ENCODE measurements at places on chromosomes 4 and X. TPM values are rescaled to one million over a fixed set of nuclear protein-coding genes. Genes with fewer than 3 reads are reported as not detected.

GRCh38 chrX:102720237-102721168 lies at the start of gene GPRASP3:
Gene GPRASP3 (plus strand): TSS chrX:102720743. CDS start chrX:102748996, 28,253 bp downstream.
- DNase-seq = no peak

DNA sequence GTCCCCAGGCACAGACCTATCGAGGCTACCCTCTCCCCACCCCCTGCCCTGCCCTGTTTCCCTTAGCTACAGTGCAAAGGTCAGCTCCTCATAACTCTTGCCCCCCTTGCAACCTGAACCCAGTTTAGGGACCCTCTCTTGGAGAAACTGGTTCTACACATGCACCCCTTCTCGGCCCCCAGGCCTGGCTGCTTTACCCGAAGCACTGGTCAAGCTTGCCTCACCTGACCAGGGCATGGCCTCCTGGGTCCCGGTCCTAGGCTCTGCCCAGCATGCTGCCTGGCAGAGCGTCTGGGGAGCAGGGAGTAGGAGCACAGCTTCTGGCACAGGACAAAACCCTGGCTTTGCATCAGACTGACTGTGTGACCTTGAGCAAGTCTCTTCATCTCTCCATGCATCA lies 28.0 kb downstream of the ZNF185 start:
- DNase-seq = no peak

GRCh38 chr4:5734853-5735252 lies 23.9 kb downstream of the EVC start:
- DNase-seq = no peak

DNA sequence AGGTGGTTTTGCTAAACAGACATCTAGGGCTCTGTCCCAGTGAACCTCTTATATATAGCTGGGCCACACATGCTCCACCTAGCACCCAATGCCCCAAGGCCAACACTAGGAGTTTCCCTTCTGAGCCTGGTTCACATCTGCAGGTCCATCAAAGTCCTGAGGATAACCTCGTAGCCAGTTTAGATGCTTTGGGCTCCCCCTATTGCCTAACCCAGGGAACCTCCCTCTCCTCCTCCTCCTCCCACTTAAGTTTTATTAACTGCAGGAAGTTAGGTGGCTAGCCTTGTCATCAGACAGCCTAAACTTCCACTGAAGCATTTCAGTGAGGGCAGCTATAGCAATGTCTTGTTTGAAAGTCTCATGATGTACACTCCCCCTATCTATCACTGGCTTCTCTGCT lies 88.0 kb downstream of the GUCY2F start:
- peak; percentile 31 for DNase-seq

GRCh38 chr4:133154725-133155124 lies 5.6 kb downstream of the PCDH10 start:
- peak; percentile 15 for DNase-seq

DNA sequence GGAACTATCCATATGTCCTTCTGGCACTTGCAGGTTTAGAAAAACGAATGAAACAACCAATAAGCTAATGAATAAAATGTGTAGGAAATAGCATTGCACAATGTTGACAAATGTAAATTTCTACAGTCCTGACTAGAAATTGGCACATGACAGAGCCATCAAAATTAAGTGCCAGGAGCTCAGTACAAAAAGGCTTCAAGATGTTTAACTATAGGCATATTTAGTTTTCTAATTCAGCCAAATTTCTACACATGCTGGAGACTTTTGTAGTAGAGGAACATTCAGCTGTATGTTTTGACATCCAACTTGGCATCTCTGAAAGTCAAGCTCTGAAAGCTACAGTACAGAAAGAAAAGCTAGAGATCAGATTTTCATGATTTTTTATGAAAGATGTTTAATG lies 1999.4 kb upstream of the AGA start:
- DNase-seq = no peak

DNA sequence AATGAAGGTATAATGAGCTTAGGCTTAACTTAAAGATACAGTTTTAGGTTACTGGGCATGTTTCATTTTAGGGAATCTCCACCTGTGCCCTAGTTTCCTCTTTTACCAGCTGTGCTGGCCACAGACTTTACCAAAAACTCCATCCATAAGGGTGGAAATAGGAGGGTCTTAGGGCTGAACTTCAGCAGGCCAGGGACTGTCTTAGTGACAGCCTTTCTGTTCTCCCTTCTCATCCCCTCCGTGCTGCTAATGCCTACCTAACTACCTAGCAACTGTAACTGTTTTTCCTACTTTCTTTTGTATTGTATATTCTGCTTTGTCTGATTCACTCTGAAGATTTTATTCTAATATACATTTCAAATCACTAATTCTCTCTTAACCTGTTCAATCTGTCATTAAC lies 1375.3 kb downstream of the PCDH18 start:
- DNase-seq = no peak

DNA sequence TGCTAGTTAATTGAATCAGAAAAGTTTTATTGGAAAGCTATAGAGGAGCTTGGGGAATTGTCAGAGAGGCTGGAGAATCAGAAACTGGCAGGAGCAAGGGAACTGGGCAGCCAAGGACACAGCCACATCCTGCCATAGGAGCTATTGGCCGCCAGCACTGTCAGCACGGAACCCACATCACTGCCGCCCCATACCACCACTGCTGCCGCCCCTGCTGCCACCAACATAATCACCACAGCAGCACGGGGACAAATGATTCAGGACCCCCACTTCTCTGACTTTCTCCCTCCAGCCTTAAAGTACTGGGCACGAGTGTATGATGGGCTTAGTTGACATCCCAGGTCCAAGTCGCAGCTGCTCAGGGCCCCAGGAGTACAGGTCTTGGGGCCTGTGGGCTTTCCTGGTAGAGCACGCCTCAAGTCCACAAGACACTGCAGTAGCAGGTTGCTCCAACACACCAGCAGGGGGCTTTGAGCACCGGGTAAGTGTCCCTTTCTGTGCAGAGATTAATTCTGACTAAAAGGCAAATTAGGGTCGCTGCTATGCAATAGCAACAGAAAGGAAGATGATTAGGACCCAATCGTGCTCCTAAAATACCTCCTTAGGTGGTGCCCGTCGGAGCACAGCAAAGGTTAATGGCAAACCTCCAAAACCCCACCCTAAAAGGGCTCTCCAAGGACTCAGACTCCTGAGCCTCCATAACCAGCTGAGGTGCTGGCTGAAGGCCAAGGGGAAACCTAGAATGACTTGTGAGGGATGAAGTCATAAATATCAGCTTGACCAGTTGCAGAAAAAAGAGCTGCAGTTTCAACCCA lies 6.9 kb downstream of the PJA1 start:
- peak; percentile 56 for DNase-seq

- peak; percentile 44 for DNase-seq
These were observed 8.7 kb upstream of the SLC25A4 start for GRCh38 chr4:185134307-185134869.

DNA sequence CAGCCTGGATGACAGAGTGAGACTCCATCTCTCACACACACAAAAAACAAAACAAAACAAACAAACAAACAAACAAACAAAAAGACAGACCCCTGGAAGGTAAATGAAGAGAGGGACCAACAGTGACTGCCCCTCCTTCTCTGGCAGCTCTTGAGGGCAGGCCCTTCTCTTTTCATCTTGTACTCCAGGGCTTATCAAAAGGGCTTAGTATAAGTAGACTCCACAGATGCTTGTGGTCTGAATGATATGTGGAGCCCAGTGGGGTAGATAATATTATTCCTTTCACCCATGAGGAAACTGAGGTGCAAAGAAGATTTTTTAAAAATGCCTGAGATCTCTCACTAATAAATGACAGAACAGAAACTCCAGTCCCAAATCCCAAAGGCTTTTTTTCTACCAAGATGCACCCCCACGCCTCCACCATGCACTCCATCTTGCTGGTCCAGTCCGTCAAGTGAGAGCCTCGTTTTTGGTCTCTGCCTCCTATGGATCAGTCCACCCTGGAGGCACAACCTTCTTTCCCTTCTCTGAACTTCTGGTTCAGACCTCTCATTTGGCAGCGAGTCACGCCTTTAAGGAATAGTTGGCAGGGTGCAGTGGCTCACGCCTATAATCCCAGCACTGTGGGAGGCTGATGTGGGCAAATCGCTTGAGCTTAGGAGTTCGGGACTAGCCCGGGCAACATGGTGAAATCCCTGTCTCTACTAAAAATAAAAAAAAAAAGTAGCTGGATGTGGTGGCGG lies 17.0 kb upstream of the CHRNA9 start:
- DNase-seq = no peak

GRCh38 chr4:37609626-37610025 lies 76.5 kb downstream of the RELL1 start:
- DNase-seq = no peak

- no peak for DNase-seq
These were observed 48.2 kb downstream of the CASK start for GRCh38 chrX:41875142-41875541.

- DNase-seq = no peak
These were observed 27.6 kb downstream of the MCF2 start for GRCh38 chrX:139680356-139680755.

Gene UBE2D3
- 564 TPM for total RNA-seq

Gene NPFFR2
- 13.6 TPM for total RNA-seq

Gene SLC10A4
- total RNA-seq = 1.1 TPM

Gene ACSL1
- 6.6 TPM for total RNA-seq

Gene ODAPH
- total RNA-seq = not detected
